ENCODE measurements at places on chromosomes 11 and 22.
A peak's percentile ranks its signal among the peaks of the same experiment; 100 is the strongest.

GRCh38 chr22:40039482-40040115 lies 44.8 kb downstream of the FAM83F start:
- DNase-seq: no peak

DNA sequence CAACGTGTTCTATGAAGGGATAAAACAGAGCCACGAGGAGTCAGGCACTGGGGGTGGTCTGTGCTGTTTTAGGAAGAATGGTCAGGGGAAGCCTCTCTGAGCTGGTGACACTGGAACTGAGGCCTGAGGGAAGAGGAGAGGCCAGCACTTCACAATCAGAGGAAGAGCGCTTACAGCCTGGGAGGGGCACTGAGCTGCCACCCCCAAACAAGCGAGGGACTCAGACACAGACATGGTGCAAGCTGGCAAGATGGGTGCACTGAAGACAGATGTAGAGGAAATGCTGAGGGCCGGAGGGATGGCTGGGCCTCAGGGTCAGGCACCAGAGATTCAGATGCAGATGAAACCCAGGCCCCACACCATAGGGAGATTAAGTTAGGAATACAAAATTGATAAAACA lies 40.0 kb upstream of the TP53I11 start:
- no peak for DNase-seq

DNA sequence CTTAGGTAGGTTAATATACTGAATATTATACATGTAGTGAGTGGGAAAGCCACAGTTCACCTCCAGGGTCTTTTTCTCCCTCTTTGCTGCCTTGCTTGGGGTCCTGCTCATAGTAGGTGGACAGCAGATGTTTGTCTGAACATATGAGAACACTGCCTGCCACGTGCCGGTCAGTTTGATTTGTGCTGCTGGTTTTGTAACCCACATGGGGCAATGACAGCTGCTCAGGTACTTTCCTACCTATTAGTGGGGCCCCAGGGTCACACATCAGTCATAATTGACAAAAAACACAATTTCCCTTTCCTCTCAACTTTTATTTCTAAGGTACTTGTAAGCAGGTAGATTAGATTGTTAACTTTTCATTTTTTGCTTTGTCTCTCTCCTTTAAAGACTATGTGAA lies 43.8 kb downstream of the BMAL1 start:
- DNase-seq: no peak

GRCh38 chr11:112734207-112734606 lies 227.0 kb upstream of the NCAM1 start:
- peak; percentile 76 for DNase-seq

DNA sequence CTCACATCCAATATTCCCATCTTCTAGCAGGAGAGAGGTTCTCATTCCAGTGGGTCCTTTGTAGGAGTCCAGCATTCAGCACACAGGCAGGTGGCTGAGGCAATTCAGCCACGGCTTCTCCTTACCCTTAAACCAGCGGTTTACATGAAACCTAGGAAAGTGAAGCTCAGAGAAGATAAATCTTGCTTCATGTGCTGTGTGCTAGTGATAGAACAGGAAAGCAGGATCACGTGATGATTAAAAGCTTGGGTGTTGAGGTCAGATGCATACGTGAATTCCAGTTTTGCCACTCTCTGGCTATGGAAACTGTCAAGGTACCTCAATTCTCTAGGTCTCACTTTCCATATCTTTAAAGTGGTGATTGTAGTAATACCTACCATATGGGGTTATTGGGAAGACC lies 331.6 kb downstream of the INSC start:
- no peak for DNase-seq

- DNase-seq: no peak
Observed at GRCh38 chr11:328012-328411, 7.4 kb upstream of the IFITM3 start.

GRCh38 chr11:94183886-94184264 lies 55.2 kb downstream of the PANX1 start:
- DNase-seq: peak; percentile 73

- DNase-seq: no peak
Observed at GRCh38 chr11:68581901-68582300, 102.4 kb upstream of the GAL start.

GRCh38 chr11:17229481-17230152 lies 21.8 kb upstream of the PIK3C2A start:
- DNase-seq: no peak

DNA sequence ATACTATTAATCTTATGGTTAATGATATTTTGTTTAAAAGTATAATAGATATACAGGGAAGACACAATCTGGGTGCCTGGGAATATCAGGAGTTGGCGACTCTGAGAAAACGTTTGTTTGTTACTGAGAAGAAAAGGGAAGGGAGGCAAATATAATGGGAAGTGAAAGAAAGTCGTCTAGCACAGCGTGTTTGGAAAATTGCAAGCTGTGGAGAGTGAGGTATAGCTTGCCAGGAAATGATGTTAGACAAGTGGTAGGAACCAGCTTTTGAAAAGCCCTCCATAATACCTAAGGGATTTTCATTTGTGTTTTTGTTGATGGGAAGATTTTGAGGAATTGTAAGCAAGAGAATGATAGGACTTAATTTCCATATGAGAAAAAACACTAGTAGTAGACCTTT lies 322.2 kb downstream of the LUZP2 start:
- DNase-seq: no peak

DNA sequence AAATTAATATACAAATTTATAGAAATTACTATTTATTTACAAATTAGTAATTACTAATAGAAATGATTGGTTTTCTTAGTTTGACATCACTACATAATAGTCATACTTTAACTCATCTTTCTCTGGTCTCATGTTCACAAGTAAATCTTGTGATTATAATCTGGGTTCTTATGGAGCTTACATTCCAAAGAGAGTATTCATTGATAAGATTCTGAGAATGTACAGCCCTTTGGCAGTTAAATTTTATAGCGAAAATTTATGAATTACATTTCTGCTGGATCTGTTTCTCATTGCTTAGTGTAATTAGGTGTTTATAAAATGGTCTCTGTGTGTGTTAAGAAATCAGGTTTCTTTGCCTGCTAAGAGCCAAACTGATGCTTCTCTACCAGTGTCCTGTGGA lies 175.2 kb downstream of the TMEM135 start:
- DNase-seq: no peak

GRCh38 chr11:70305501-70305900 lies 35.0 kb downstream of the PPFIA1 start:
- no peak for DNase-seq

DNA sequence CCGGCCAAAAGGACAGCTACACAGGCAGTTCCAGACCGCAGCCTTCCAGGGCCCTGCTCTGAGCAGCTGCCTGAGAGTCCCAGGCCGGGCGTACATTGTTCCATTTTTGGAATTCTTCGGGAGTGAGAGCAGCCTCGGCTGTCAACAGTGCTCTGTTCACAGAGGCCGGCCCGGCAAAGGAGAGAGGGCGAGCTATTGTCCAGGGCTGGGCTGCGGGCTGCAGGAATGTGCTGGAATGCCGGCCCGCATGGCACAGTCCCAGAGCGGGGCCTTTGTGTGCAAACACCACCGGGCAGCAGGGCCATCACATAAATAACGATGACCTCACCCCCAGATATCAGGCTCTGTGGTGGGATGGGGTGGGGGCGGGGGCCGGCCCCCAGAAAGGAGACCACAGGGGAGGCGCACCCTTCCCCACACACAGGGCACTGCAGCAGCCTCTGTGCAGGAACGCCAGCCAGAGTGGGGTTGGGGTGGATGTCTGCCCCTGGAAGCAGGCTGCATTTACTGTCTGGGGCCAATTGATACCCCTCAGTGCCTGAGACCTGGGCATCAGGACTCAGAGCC lies 15.8 kb downstream of the LINC01488 start:
- peak; percentile 82 for DNase-seq

GRCh38 chr11:72724021-72724551 lies 28.1 kb downstream of the ARAP1 start:
- no peak for DNase-seq

- DNase-seq: no peak
Observed at GRCh38 chr11:122758974-122759373, 79.3 kb upstream of the CRTAM start.

- peak; percentile 22 for DNase-seq
Observed at GRCh38 chr11:31808721-31809540, 2.2 kb downstream of the PAX6 start.
